ENCODE measurements at places on chromosomes 7 and 10. TPM values are rescaled to one million over a fixed set of nuclear protein-coding genes. Genes with fewer than 3 reads are reported as not detected.

Gene ARHGEF5
- total RNA-seq, result 1.4 TPM

Gene PNLIPRP2
- total RNA-seq, result not detected

DNA sequence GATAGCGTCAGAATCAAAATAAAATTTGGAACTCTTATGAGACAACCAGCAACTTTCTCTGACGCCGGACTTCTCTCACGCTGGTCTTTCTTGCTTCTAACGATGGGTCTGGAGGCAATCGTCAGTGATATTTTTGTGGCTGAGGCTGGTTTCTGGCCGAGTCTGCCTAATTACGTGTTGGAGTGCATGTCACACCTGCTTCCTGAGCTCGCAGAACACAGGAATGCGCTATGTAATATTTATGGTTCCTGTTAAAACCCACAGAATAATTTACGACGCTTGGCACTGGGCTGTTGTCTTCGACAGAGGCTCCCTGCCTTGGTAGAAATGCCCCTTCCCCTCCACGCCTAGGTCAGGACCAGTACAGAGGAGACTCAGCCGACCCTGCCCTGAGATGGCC lies 64.9 kb downstream of the NPTX2 start:
- DNase-seq, result no peak

DNA sequence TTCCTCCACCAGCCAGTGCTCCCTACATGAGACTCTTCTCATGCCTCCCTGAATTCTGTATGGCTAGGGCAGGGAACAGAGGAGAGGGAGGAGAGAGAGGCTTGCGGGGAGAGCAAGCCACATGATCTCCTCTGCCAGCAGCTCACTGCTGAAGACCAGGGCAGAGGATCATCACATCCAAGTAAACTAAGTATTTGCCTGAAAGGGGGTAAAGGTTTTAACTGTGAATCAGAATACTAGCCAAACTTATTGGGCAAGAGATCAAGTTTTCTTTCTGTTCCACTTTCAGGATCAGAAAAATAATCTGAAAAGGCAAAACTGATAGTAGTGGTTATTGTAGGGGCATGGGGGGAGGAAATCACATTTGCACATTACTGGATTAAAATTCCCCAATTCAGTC lies 17.8 kb upstream of the ERCC6 start:
- DNase-seq, result no peak

- DNase-seq, result no peak
Observed at GRCh38 chr10:87674943-87675342, 15.3 kb downstream of the PAPSS2 start.

GRCh38 chr10:126749015-126749655 lies 78.6 kb upstream of the C10orf90 start:
- no peak for DNase-seq

Measured in thymus (tissue), 14 donors.